LoVo (cell line): ENCODE measurements at places on chromosomes 16 and 17.

- DNase-seq = no peak
Observed at GRCh38 chr16:19912455-19913339, 28.0 kb upstream of the GPRC5B start.

GRCh38 chr17:7130621-7131422, 16.2 kb upstream of the ASGR2 start:
- DNase-seq = no peak

DNA sequence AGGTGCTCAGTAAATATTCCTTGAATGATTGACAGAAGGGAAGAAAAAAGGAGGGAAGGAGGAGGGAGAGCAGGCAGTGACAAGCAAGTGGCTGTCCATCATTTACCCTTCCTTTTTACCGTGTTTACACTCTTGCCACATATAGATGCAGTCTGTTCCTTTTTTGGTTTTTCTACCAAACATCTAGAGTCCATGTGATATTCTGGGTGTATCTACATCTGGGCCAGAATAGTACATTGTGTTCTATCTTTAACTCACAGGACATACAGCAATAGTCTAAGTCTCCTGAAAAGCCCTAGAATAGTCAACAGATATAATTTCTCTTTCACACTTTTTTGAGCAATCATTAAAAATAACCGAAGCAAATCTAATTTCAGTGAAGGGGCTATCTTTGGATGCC, 33.5 kb downstream of the KCNJ2 start:
- no peak for DNase-seq

DNA sequence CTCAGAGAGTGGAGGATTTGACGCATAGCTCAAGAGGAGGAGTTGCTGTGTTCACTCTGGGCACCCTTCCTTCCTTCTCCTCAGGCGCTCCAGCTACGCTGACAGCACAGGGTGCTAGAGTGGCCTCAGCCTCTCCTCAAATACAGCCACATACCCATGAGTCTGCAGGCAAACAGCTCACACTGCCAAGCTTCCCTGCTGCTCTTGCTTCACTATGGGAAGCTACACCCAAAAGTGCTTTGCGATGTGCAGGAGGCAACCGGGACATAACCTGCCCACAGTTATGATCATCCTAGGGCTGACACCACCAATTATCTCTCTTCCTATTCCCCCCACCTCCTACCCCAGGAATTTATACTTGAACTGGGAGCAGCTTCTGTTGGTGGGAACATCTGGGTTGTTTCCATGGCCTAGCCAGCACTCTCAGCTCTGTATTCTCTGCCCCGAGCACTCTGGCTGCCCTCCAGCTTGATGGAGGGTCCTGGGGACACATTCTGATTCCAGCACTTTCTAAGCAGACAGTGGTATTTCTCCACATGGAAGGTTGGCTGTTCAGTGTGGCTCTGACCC, 40.3 kb upstream of the SREBF1 start:
- no peak for DNase-seq

- no peak for DNase-seq
Observed at GRCh38 chr16:81473066-81473488, 28.5 kb downstream of the CMIP start.

GRCh38 chr17:45098869-45099616, 33.3 kb downstream of the PLCD3 start:
- DNase-seq = peak; percentile 50

DNA sequence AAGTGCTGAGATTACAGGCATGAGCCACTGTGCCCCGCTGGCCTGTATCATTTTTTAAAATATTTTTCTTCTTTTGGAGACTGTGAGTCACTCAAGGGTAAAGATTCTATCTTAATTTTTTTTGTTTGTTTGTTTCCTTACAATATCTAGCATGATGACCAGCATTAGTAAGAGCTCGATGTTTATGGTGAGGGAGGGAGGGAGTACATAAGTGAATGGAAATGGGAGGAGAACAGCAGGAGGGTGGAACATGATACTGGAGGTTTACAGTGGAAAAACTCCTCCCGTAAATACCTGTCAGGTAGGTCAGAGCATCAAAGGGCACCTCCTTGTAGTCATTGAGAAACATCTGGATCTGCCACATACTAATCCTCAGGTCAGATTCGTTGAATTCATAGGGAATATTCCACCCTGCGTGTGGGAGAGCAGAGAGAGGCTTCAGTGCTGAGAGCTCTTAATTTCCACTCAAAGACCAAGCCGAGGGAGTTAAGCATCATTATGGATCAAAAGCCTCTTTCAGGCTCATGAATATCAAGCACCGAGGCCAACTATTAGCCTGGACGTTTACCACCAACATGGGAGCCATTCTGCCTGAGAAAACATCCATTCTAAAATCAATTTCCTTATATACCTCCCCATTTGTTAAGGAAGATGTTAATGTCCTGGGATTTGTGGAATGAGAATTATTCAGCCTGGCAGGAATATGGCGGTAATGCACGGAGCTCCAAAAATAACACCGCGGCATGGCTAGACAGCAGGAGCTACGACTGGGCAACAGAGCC, 51.8 kb downstream of the LYRM1 start:
- DNase-seq = peak; percentile 14
